ENCODE measurements at places on chromosomes 3 and 15.

DNA sequence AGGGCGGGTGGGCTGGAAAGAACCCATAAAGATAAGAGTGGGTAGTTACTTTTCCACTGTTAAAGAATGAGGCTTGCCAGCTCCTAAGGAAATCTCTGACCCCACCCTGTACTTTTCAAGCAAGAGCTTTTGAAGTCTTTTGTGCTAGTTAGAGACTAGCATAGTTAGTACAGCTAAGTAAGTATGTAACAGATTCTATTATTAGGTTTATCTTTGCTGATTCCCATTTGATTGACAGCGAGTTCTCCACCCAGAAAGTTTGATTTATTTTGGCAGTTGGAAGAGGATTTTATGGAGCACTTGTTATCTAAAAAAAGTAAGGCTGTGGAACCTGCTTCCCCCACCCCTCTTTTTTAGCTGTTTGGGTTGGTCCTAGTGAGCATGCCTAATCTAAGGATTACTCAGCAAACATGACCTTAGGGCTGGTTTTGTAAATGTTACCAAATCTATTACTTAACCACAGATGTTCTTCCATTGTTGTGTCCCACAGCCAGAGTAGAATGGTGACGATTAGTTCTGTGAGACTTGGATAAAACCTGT lies 57.6 kb downstream of the FNDC3B start:
- DNase-seq, result no peak

DNA sequence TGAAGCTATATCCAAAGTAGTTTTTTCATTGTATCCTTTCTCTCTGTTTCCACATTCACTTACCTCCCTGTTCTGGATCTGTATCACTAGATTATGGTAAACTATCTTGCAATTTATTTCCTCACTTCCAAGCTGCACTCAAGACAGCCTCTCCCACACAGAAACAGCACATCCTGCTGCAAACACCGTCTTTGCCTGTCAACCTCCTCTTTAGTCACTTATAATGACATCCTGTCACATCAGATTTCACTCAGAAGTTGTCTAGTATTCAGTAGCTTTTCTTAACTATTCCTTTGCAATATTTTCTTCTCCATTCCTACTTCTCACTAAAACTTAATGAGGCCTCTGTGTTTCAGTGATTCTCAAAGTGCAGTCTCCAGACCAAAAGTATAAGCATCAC lies 490.8 kb downstream of the IGSF11 start:
- DNase-seq, result no peak

- no peak for DNase-seq
Observed at GRCh38 chr15:91141097-91141496, 41.0 kb downstream of the SV2B start.

DNA sequence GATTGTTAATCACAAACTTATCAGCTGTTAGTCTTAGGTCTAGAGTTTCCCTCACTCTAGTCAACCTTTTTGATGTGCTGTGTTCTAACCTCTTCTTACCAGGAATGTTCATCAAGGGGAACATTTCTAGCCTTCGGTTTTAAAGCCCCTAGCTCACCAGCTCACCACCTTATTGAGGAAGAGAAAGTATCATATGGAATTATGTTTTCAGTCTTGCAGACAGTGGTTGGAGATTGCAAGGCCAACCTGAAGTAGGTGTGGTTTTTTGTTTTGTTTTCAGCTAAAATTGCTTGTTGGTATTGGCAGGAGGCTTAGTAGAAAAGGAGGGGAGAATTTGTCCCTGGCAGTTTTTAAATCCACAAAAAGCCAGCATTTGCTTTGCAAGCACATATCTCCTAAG lies 48.4 kb upstream of the CCDC80 start:
- no peak for DNase-seq

DNA sequence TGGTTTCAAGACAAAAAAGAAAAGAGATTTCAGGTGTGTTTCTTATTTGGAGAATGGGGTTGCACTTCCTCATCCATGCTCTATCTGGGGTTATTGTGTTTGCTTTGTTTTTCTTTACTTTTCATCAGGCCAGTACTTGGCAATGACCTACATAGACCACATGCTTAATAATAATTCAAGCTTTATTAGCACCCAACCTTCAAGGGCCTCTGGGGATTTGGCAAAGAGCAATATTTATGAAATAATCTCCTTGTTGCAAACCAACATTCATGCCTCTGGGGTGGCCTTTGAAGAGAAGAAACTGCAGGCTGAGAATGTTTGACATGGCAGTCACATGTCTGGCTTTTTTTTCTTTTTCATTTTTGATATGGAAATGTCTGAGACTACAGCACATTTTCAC lies 68.2 kb upstream of the SNRK start:
- DNase-seq, result no peak

DNA sequence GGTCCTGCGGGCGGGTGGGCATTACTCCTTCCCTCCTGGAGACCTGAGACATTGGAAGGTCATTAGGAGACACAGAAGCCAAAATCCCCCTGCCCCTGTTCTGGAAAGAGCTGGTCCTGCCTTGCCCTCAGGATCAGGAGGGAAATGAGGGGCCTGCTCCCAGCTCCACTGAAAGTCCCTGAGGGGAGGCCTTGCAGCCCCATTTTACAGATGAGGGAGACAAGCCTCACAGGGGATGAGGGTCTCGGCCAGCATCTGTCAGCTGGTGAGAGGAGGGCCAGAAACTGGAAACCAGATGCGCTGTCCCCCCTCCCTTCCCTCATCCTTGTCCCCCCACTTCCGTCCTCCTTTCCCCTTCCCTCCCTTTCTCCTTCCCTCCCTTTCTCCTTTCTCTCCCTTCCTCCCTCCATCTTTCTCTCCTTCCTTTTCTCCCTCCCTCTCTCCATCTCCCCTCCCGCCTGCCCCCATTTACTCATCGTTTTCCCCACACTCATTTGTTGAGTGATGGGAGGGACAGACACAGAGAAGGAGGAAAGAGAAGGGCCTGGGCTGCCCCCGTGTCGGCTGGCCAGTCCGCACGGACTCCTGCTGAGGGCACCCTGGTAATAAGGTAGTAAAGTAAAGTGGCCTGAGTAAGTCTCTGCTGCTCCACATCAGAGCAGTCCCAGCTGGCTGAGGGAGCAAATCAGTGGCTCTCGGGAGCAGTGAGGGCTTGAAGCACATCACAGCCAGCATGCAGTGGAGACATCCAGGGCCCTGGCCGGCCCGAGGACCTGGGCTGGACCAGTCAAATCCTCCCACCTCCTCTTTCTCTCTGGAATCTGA lies 112.4 kb upstream of the ALDH1A3 start:
- DNase-seq, result no peak

GRCh38 chr3:112391648-112392047 lies 58.7 kb downstream of the CD200 start:
- DNase-seq, result no peak

DNA sequence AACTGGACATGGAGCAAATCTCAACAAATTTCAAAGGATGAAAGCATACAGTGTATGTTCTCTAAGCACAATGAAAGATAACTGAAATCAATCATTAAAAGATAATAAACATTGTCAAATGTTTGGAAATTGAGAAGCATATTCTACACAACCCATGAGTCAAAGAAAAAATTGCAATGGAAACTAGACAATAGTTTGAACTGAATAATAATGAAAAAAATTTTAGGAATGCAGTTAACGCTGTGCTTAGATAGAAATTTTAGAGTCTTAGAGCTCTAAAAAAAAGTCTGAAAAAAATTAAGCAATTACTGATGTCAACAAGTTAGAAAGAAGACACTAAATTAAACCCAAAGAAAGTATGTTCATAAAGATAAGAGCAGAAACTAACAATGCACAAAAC lies 15.5 kb downstream of the RABL3 start:
- DNase-seq, result no peak

DNA sequence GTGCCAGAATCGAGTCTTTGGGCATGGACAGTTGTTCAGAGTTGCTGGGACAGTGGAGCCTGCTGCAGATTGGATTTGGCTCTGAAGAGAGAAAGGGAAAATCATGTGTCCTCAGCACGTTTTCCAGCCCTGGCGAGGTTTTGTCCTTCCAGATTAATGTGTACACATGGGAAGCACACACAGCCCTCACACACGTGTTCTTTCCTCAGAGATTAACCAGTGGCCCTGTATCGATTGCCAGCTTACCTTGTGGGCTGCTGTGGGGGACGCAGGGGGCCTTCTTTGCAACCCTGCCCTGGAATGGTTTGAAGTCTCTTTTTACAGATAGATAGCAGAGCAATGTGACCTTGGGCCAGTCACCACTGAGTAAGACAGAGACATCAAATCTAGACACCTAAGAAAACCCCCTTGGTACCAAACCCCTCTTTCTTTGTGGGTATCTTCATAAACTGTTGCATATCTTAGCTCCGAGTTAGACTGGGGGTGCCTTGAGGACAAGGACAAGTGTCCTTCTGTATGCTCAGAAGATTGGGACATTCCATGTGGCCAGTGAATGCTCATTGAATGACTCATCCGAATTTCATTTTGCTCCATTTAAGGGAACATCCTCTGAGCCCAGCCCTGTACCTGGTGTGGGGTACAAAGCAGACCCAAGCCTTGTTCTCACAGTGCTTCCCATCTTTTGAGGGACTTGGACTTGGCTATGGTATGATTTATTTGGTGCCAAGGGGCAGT lies 48.0 kb downstream of the SMAD6 start:
- DNase-seq, result no peak

DNA sequence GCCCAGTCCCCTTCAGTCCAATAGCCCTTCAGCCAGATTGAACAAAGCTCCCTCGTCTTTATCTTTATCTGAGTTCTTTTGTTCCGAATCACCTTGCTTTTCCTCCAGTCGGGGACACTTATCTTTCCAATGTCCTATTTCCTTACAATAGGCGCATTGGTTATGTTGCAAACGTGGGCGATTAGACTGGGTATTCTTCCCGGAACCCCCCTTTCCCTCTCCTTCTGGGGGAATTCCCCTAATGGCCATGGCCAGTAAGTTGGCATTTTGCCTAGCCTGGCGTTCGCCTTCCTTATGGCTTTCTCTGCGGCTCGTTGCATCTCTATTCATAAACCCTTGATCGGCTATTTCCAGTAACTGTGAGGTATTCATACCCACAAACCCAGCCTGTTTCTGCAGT lies 82.2 kb upstream of the VEPH1 start:
- no peak for DNase-seq

DNA sequence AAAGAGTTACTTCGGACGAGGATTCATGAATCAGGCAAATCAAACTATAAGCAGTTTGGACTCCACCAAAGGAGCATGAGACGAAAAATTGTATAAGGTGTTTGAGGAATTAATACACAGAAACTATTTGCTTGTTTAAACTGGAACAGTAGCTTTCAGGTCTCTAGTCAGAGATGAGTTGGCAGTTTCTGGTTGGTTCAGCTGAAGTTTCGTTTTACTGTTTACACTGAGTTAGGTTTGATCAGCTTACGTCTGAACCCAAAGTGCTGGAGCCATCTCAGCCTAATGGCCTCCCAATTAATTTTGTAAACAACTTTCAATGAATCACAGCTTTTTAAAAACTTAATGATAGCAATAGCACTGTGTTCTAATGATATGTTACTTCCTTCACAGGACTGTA lies 703.7 kb downstream of the NLGN1 start:
- DNase-seq, result no peak

GRCh38 chr15:50162969-50163718 lies 18.9 kb upstream of the SLC27A2 start:
- no peak for DNase-seq

- no peak for DNase-seq
Observed at GRCh38 chr3:36875397-36875796, 69.5 kb downstream of the TRANK1 start.

GRCh38 chr3:17508180-17508752 lies 234.2 kb downstream of the TBC1D5 start:
- no peak for DNase-seq

GRCh38 chr3:140122183-140122582 lies 187.2 kb downstream of the CLSTN2 start:
- DNase-seq, result no peak

- peak; percentile 33 for DNase-seq
Observed at GRCh38 chr15:43903864-43904290, 77.1 kb downstream of the WDR76 start.

- no peak for DNase-seq
Observed at GRCh38 chr15:42037656-42038055, 16.8 kb upstream of the PLA2G4E start.

GRCh38 chr3:179266701-179267211 lies 15.8 kb upstream of the KCNMB3 start:
- DNase-seq, result no peak

GRCh38 chr3:66115858-66116654 lies 77.3 kb upstream of the MAGI1 start:
- DNase-seq, result no peak

DNA sequence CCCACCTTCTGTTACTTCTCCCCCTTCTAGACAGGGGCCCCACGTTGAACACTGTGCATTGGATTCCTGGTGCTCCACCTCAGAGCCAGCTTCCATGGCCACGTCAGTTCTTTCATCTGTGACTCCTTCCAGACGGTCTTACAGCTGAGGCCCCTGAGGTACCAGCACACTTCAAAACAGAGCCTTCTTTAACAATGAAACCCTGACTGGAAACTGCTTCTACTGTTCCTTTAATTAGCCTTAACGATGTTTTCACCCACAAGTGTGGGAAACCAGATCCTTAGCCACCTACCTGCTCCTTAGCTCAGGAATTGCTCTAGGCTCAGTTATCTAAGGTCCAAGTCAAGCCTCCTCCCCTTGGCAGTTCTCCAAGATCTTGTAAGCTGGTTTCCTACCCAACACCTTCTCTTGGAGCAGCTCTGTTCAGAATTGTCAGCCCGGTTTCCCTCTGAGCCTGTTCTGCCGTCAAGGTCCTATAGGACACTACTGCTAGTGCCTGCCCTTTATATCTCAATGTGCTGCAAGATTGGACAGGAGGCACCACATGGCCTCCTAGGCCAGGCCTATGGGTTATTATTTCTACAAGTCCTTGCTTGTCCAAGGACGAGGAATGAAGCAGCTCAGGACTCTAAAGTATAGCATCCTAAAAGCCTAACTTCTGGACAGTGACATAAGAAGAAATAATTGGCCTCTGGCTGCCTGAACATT lies 80.7 kb downstream of the FMN1 start:
- no peak for DNase-seq

- no peak for DNase-seq
Observed at GRCh38 chr3:126109880-126110235, 25.9 kb upstream of the SLC41A3 start.

GRCh38 chr3:10950476-10951294 lies 41.9 kb upstream of the SLC6A1 start:
- no peak for DNase-seq

GRCh38 chr3:34159613-34160420 lies 361.4 kb downstream of the PDCD6IP start:
- no peak for DNase-seq

DNA sequence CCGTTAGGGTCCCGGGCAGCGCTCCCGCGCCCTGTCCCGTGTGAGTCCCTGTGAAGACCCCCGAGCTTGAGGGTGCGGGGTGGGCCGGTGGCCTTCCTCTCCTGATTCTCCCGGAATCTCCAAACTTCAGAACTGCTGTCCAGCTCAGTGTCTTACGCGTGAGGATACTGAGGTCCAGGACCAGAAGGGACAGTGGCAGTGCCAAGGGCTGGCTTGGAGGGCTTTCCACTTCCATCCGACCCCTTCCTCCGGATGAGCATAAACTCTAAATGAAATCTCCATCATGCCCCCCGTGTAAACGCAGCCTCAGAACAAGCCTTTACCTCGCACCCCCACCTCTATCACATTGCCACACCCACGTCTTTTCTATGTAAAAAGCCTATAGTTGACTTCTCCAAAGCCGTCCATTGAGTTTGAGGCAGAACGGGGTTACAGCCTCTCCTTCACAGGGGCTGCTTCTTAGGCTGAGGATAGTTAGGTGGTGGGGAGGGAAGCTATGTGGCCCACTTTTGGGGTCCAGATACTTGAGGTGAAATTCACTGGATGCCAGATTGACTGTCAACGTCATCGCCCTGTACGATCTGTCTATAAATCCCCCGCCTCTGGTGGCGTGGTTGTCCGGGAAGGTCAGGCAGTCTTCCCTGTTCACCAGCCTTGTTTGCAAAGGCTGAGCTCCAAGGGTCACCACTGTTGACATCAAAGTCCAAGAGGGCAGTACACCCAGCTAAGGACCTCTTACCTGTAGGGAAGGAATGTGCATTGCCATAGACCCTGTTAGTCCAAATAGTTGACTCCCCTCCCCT lies 1.1 kb downstream of the EDEM1 start:
- DNase-seq, result no peak
